ENCODE measurements at places on chromosomes 2 and 18.

DNA sequence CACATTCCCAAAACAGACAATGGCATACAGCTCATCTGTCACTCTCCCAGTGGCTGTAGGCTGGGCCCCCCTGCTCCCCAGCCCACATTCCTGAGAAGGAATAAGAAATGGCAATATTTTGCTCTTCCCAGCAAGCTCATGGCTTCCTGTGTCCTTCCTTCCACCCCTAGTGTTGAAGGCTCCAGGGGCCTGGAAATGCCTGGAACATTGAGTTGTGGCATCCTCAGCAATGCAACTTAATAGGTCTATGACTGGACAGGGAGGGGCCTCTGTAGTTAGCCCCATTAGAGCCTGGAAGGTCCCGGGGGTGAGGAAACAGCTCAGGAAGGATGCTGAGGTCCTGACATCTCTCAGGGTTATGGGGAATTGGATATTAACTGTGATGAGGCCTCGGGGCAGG, 3.3 kb downstream of the KIF3C start:
- DNase-seq = no peak

DNA sequence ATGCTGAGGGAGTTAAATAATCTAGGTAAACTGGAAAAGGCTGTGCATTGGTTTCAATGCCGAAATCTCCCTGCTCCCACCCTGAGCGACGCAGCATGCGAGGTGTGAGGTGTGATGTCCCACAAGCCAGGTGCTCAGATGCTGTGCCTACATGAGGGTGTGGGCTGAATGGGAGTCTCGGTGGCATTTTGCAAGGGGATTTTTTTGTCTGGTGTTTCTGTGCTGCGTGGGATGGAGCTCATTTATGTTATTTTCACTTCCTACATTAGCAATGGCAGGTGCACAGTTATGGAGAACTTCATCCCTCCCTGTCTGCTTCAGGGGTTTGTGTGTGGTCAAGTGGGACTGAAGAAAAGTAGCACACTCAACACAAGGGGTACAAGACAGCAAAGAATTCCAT, 110.2 kb upstream of the CCDC68 start:
- no peak for DNase-seq

- DNase-seq = no peak
These were observed 172.0 kb downstream of the SLC4A10 start for GRCh38 chr2:161796192-161796591.

DNA sequence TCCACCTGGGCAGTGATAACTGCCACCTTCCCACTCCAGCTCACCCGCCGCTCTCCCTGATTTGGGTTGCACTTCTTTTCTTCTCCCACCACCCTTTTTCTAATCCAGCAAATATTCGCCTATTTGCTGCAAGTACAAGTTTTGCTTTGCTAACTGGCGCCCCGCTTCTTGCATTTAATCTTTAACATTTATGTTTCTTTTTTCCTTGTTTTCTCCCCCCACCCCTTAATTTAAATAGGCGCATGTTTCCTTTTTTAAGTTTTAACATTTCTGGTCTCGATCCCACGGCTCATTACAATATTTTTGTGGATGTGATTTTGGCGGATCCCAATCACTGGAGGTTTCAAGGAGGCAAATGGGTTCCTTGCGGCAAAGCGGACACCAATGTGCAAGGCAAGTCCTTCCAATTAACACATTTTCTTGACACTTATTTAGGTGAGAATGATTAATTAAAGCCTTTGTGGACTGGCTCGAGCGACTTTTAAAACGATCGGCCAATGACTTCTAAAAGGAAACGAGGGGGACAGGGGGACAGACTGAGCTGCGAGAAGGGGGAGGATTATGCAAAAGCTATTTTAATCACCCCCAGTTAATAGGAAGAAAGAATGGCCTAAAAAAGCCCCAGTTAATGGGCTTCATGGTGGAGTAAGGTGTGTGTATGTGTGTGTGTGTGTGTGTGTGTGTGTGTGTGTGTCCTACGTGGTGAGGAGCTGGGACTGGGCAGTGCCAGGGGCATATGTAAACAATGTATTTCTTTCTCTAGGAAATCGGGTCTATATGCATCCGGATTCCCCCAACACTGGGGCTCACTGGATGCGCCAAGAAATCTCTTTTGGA, 1.6 kb downstream of the TBR1 start:
- no peak for DNase-seq

DNA sequence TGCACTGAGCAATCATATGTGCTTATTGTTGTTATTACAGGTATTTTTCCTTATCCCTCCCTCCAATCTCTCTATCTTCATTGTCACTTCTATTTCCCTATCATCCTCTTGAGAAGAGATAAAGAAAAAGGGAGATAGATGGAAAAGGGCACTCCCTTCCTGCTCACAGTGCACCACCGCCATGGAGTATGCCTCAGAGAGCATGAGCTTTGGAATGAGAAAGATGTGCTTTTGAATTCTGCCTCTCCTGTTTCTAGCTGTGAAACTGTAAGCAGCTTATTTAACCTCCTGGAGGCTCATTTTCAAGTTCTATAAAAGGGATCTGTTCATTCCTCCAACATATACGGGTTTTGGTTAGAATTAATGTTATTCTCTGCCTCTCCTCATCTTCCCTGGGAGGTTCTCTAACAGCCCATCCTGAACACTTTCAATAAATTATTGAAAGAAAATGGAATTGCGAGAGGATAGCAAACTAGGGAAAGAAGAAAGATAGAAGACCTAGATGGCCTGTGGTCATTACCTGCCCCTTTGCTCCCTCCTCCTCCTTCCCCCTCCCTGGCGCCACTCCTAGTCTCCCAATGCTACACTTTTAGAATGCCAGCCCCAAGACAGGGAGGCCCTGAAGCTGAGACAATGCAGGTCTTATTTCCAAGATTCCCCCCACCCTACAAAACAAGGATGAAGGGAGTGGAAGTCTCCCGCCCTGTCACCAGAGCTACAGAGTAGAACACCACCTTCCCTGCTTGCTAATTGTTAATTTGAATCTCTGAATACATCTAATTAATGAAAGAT, 37.8 kb downstream of the FIGN start:
- DNase-seq = no peak

- no peak for DNase-seq
These were observed 254.4 kb downstream of the ERBB4 start for GRCh38 chr2:212284166-212284565.

GRCh38 chr2:79649531-79649930, 136.7 kb downstream of the CTNNA2 start:
- DNase-seq = no peak

GRCh38 chr18:13407484-13407883, 188.9 kb downstream of the LDLRAD4 start:
- no peak for DNase-seq

DNA sequence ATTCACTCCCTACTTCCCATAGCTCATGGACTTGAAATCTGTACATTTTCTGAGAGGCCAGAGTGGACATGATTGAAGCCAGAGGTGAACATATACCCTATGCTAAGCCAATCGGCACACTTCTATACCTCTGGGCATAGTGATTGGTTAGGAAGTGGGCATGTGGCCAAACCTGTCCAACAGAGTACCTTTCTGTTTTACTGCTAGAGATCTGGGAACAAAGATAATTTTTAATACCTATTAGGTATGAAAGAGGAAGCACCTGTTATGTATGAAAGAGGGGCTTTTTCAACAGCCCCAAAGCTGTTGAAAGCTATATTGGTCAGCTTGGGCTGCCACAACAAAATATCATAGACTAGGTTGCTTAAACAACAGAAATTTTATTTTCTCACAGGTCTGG, 27.7 kb downstream of the METTL8 start:
- DNase-seq = no peak

DNA sequence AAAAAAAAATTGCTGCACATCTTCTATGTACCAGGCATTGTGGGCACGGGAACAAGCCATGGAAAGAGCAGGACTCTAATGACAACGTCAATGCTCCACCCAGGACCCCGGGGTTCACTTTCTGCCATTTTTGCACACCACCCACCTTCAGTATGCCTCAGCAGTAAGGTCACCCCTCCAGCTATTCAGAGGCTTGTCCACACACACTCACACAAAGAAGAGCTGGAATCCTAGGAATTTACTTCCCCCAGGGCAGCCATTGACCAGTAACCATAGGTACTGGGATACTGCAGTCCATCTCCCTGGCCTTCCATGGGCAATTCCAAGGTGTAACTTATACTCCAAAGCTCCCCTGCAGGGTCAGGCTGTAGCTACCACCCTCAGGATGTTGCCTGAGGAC, 170.8 kb downstream of the SUCLG1 start:
- no peak for DNase-seq

DNA sequence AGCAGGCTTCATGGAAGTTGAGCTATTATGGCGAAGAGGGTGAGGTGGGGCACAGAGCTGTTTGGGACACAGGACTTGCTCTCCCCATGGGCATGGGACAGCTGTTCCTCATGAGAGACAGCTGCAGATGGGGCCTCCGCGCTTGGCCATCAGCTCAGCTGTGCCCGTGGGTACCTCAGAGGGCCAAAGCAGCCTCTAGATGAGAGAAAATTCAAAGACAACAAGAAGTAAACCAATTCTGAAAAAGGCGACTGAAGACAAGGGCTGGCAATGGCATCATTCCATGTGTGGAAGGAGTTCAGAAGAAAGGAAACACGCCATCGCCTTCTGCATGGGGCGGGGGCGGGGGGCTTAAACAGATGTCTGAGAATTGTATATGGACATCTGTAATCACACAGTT, 136.2 kb downstream of the BCL2 start:
- no peak for DNase-seq

DNA sequence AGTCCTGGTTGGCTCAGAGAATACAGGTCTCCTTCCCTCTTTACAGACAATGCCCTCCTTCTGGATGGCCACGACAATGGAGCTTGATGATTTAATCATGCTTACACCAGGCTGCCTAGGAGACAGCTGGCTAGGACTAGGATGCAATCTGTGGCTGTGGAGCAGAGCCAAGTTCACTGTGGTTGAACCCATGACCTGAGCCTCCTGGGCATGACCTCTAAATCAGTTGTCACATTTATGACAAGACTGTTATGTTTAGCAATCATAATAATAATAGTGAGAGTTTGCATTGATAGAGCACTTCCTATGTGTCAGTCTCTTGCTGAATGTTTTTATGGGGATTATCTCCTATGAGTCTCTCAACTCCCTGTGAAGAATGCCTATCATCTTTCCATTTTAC, 244.1 kb downstream of the ICOS start:
- no peak for DNase-seq

- DNase-seq = no peak
These were observed 167.3 kb upstream of the HS6ST1 start for GRCh38 chr2:128485761-128486639.

GRCh38 chr18:13457327-13457726, 238.8 kb downstream of the LDLRAD4 start:
- DNase-seq = no peak

- DNase-seq = no peak
These were observed 208.3 kb downstream of the AFF3 start for GRCh38 chr2:99933894-99934650.

GRCh38 chr2:121634354-121635307, 14.6 kb downstream of the CLASP1 start:
- DNase-seq = no peak

DNA sequence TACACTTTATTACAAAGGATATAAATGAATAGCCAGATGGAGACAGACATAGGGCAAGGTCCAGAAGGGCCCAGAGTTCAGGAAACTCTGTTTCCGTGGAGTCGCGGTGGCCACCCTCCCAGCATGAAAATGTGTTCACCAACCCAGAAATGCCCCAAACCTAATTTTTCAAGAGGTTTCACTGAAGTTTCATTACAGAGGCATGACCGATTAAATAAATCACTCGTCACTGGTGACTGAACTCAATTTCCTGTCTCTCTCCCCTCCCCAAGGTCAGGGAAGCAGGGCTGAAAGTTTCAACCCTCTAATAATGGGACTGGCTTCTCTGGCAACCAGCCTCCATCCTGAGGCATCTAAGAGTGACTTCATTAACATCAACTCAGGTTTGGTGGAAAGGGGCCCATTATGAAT, 22.4 kb downstream of the USP40 start:
- no peak for DNase-seq

- no peak for DNase-seq
These were observed 62.1 kb upstream of the HDAC4 start for GRCh38 chr2:239462671-239463506.

DNA sequence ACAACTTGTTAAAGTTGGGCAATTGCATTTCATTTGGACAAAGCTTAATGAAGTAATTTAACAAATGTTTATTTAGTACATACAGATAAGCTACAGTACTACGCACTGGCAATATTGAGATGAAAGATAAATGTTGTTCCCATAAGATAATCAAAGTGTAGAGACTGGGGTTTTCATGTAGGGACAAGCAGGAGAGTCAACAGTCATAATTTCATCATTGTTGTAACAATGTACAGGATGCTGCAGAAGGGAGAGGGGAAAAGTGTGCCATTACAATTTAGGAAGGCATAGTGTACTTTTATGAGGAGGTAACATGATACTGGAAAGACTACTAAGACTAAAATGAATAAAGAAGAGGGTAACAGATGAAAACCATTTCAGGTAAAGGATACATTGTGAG, 441.6 kb downstream of the ERBB4 start:
- no peak for DNase-seq

DNA sequence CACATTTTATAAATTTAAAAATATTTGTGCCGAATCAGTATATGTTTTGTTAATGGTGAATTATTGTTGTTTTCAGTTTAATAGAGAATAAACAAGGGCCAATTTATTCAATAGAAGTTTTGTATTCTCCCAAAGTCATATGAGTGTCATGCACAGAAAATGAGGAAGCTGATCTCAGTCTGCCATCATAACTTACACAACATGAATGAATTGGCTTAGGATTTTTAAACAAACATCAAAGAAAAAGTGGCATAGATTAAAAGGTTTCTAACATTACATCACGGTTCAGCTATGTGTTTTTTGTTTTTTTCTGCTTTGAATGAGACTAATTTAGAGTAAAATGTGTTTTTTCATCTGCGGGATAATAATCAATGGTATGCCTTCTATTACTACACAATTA, 123.4 kb upstream of the CTNNA2 start:
- no peak for DNase-seq

DNA sequence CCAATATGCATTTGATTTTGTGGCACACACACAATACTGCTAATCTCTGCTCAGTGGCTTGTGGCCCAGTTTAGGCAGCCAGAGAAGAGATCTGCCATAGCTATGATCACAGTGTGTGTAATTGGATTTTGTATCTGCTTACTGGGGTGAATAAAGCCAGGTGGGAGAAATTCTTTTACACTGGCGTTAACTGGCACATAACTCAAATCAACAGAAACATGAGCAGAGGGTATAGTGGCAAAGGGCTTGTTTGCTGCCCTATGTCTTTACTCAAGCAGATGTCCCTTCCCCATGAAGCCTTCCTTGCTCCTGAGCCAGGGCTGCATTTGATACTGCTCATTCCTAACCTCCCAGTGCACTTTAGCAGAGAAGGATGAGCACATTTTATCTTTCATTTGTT, 28.5 kb downstream of the STON1 start:
- DNase-seq = no peak

GRCh38 chr2:107584577-107584976, 242.1 kb upstream of the RGPD4 start:
- no peak for DNase-seq

DNA sequence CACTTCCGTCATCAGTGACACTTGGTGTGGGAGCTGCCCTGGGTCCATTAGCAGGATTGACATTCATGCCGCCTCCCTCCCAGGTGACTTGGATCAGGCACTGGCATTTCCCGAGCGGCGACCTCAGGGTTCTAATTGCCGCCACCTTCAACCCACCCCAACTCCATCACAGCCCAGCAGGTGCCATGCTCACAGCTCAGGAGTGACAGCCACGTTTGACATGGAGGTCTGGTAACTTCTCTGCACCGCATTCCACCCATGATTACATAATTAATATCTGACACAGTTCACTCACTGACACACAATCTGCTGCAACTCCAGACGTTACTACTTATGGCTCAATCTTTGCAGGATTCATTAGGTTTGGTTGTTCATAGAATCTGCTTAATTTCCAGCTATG, 450.9 kb upstream of the MYT1L start:
- DNase-seq = no peak
